ENCODE measurements at places on chromosomes 12 and 14.

DNA sequence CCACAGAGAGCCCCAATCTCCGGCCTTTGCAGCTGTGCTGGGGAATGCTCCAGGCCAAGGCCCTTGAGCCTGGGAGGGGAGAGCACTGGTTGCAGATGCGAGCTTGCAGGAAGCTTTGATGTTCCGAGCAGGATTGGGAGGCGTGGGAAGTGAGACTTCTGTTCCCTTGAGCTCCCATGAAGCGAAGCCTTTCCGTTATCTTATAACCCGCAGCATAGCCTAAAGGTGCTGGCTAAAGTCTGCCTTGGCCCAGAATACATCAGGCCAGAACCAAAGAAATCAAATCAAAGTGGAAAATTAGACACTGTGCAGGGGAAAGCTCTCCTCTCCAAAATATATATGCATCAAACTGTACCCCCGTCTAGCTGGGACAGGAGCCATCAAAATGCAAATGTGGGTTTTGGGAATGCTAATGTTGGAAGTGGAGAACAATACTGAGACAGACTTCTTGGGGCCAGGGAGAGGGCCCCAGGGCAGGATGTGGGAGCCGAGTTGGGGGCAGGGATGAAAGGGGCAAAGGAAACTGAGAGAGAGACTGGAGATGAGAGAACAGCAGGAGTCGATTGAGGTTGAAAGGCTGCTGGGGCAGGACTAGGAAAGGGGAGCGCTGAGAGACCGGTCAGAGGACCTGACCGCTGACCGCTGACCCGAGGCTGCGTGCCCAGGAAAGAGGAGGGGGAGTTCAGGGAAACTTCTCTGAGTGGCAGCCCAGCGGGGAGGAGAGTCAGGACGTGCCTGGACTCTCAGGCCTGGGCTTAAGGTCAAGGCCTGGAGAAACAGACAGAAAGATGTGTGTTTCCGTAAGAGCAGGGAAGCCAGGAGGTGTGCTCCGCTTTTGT lies 152.2 kb upstream of the PARP11 start:
- no peak for DNase-seq

DNA sequence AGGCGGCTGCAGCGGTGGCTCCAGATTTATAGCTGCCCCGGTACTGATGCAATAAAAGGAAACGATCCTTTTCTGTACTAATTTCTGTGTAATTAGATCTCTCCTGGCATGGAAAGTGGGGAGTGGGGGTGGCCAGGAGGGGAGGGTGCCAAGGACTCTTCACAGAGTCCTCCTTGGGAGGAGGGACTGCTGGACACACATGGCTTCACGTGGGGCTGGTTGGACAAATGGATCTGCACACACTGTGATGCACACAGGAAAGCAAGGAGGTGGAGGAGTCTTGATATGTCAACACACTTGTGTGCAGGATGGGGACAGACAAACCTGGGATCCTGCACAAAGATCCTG lies 23.8 kb upstream of the ATP5MC2 start:
- no peak for DNase-seq

DNA sequence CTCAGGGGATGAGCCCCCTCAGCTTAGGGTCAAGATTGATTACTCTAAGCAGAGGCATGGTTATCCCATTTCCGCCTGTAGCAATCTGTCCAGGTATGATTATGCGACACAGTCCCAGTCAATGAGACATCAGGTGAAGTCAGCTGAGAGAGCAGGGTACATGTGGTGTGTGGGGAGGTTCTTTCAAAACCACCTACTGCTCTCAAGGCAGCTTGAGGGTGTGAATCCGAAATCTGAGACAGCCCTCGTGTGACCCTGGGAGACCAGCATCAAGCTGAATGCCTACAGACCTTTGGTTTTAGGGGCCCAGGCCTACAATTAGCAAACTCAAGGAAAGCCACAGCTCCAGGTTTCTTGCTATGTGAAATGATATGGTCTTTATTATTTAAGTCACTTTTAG lies 275.7 kb downstream of the ITPR2 start:
- DNase-seq, result no peak

- DNase-seq, result no peak
Observed at GRCh38 chr14:50101417-50101816, 15.0 kb downstream of the VCPKMT start.

- DNase-seq, result no peak
Observed at GRCh38 chr12:112017041-112017440, 3.8 kb downstream of the ERP29 start.

DNA sequence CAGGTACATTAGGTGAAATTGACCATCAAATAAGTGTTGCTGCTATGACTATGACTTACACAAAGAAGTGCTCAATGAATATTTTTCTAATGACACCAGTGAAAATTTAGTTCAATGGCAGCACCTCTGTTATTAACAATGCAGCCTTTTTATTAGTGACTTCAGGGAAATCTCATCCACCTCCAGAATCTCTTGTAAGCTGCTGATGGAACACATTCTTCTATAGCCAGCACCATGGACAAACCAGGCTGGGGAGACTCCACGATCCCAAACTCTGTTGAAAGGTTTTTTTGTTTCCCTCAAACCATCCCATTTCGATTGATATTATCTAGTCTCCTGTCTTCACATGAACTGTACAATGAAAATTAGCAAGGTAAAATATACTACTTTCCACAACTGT lies 265.9 kb downstream of the ITPR2 start:
- no peak for DNase-seq
